HFFc6 (cell line): ENCODE measurements at places on chromosomes 7 and 10.

DNA sequence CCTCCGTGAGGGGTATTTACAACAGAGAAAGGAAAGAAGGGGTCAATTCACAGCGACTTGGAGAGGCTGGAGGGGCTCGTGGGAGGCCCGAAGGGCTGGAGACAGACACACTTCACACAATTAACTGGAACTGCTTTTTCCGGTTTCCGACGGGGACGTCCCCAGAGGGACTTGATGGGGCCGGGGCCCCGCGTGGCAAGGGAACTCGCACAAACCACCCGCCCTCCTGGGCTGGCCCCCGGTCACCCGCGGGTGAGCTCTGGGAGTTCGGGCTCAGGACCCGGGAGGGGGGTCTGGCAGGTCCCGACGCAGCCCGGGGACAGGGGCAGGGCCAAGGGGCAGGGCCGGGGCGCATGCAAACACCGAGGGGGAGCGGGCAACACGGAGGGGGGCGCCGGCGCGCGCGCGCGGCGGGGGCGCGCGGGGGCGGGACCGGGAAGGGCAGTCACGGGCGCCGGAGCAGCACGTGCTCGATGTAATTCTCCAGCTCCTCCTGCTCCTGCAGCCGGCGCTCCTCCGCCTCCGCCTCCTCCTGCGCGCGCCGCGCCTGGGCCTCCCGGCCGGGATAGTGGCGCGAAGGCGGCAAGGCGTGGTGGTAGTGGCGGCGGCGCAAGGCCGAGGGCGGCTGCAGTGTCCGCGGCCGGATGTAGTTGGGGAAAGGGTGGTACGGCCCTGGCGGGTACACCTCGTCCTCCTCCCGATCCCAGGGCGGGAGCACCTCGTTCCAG lies 2.7 kb downstream of the VGF start:
- peak; percentile 36 for DNase-seq

DNA sequence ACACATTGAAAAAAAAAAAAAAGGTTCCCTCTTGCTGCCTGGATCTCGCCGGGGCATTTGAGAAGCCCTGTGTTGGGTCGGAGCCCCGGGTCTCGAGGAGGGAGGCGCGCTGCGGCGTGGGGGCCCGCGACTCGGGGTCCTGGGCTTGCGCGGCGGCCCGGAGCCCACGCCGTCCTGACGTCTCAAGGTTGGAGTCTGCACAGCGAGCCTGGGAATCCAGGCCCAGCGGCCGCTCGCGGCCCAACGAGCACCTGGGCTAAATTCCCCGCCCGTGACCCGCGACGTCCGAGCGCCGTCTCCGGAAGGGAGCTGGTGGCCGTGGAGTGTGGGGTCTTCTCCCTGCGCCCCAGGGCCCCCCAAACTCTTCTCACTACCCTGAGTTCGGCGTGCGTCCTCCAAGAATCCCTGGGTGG lies 1.4 kb upstream of the CTBP2 start:
- DNase-seq: no peak

GRCh38 chr10:101089520-101090299 lies 27.9 kb downstream of the KAZALD1 start:
- DNase-seq: no peak

DNA sequence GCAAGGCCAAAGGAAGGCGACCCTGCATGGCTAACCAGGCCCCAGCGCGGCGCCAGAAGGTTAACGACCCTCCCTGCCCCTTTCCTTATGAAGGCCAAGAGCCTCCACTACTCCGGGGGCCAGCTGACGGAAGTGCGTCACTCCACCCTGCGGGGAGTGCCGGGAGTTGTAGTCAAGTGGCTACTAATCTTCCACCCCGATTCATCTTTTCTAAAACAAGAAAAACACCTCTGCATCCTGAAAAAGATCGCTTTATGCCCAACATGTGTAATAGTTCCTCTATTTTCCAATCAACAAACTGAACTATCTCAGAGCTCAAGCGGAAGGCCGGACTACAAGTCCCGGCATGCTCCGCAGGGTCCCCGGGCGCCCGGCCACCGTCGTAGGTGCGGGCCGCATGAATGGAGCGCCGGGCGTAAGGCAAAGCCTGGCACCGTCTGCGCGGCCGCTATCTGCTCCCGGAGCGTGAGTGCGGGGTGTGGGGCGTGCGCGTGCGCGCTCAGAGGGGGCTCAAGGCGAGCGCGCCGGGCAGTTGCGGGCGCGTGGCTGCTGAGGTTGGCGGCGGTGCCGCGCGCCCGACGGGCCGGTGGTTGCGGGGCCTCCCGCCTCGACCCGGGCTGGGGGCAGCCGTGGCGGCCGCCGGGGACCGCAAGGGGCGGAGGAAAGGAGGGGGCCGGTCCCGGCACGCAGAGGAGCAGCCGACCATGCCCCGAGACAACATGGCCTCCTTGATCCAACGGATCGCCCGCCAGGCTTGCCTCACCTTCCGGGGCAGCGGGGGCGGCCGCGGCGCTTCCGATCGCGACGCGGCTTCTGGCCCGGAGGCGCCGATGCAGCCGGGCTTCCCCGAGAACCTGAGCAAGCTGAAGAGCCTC lies at the start of gene ADO:
Gene ADO (plus strand): TSS at position 365 of the 875 bp plus-strand sequence. CDS start 340 bp downstream, at position 705.
- peak; percentile 61 for DNase-seq

- DNase-seq: peak; percentile 74
Observed at GRCh38 chr10:62027841-62028501, 126.5 kb downstream of the ARID5B start.

- DNase-seq: no peak
Observed at GRCh38 chr7:102320601-102321350, 34.1 kb downstream of the SH2B2 start.

GRCh38 chr10:36236931-36237330 lies 594.8 kb upstream of the FZD8 start:
- no peak for DNase-seq

GRCh38 chr7:2192831-2193534 lies 39.8 kb downstream of the MAD1L1 start:
- no peak for DNase-seq

- peak; percentile 33 for DNase-seq
Observed at GRCh38 chr10:69567920-69568319, 5.3 kb downstream of the NEUROG3 start.

DNA sequence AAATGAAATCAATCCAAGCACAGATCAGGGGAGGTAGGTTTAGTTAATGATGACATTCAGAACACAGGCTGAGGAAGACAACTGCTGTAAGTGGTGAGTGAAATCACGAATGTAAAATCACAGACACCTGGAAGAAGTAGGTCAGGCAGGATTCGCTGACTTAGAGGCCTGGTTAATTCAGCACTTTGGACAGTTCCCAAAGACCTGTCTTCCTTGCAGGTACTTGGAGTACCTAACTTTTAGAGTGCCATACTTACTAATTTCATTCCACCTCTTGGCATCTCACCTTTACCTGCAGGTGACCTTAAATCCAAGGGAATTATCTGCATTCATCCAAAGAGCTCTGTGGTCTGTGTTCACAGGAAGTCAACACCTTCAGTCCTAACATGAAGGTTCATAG lies 822.3 kb downstream of the PHTF2 start:
- DNase-seq: no peak

GRCh38 chr7:144908943-144909556 lies 73.2 kb upstream of the TPK1 start:
- DNase-seq: no peak

DNA sequence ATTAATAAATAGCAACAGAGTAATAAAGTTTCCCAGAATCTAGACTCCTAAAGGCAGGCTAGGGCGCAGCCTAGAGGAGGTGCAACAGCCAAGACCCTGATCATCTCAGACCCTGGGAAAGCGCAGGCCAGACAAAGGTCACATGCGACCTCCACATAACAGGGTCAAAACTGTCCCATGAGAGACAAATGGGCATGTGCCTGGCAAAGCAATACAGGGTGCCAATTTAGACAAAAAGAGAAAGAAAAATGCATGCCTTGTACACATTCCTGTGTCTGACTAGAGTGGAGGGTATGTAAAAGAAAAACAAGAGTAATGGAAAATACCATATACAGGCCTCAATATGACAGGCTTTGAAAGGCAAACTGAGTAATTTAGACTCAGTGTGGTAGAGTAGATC lies 22.2 kb downstream of the MPP7 start:
- DNase-seq: peak; percentile 39

GRCh38 chr10:34985146-34985545 lies 105.0 kb downstream of the CUL2 start:
- DNase-seq: no peak

DNA sequence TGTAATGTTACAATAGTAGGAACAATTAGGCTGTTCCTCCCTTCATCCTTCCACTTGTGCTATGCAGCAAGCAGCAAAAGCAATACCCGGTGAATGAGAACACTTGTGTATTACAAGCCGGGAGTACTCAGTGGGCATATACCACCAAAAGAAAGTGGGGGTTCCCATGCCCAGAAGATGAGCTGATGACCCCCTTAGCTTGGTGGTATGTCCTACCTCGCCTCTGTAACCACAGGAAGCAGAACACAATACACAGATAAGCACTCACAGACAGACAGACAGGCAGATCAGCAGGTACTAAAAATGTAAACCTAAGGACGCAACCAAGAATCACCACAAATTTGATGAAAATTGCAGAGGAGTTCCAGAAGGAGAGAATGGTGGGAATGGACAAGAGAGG lies 15.5 kb upstream of the KIF20B start:
- no peak for DNase-seq

DNA sequence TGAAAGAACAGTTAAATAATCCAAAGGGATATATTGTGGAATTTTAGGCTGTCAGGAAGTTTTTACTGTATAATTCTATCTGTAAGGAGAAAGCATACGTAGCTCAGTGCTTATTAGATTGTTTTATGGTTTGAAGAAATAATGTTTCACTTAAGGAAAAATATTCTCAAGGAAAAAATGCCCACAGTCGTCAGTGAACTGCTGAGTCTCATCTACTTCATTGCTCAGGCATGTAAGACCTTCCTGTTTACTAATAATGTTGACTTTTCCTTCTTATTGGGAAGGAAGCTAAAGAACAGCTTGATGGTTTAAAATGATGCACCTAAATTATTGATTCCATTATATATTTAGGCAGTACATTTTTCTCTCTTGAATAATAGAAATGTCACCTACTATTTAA lies 304.2 kb downstream of the SDK1 start:
- no peak for DNase-seq

DNA sequence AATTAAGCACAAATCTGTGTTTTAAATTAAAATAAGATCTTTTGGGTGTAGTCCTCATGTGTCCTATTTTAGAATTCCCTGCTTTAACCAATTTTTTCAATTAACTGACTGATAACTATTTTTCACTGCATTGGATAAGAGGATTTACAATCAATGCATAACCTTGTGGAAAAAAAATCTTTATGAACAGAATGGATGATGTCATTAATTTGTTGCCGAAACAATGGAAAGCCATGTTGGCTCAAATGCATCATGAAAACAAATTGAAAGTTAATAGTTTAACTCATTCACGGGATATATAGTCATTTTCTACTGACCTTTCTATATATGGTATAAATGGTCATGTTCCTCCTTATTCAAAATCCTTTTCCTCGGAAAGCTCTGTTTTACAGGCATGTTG lies 82.3 kb downstream of the PRLHR start:
- DNase-seq: no peak

GRCh38 chr10:62430881-62431280 lies 56.7 kb downstream of the ZNF365 start:
- no peak for DNase-seq

DNA sequence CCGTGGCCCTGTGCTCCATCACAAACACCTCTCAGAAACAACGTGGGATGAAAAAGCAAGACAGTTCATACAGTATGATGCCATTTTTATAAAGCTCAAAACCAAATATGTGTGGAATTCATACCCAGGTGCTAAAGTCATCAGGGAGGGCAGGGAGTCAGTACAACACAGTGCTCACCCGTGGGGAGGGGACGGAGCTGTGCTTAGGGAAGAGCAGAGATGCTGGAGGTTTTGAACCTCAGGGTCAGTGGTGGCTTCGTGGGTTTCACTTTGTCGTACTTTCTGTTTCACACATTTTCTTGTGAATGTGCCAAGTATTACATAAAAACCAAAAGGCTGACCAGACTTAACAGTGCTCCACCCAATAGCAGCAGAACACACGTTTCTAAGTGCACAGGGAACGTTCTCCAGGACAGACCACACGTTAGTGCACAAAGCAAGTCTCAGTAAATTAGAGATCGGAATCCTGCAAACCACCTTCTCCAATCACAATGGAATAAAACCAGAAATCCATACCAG lies 21.2 kb downstream of the ZMIZ2 start:
- peak; percentile 30 for DNase-seq

DNA sequence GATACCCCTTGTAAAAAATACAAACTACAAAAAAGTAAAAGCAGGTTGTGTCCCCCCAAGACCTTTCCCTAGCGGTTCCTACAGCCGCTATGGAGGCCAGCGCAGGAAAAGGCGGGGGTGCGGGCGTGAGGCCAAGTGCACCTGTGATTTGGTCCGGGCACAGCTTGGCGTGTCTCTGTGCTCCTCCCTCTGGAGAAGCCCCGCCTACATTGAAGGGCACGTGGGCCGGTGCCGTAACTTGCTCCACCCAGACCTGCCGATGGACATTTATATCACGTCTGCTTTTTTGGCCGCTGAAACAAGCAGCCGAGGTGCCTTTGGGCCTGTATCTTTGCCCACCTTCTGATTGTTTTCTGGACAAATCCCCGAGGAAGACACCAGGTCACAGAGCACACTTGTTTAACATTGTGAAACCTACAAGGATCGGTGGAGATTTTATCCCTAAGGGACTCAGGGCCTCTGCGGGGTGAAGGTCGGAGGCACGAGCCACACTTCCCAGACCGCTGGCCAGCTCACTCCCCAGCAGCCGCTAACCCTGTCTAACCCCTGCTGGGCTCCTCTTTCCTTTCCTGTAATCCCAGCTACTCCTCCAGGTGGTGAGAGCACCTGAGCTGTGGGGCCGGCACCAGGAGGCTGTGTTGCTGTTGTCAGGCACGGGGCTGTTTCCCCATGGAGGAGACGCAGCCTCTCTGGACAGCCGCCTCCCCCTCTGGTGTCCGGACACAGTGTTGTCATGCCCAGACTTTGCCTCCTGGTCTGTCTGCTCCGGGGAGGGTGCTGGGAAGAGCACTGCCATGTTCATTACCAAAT lies 18.8 kb upstream of the INPP5A start:
- no peak for DNase-seq

DNA sequence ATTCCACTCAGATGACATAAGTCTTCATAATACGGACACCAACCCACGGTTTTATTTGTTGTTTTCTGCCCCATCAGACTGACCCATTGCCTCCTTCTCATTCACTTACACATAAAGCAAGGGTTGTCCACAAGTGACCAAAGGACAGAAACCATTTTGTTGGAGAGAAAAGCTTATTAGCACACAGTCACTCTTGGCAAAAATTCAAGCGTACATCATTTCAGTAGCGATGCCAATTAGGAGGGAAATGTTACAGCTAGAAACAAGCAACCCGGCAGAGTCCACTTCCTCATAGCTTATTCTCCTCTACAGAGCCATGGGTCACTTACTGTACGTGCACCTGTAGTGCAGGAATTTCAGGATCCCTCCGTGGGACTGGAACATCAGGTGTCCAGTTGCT lies 23.0 kb downstream of the ABLIM1 start:
- no peak for DNase-seq

DNA sequence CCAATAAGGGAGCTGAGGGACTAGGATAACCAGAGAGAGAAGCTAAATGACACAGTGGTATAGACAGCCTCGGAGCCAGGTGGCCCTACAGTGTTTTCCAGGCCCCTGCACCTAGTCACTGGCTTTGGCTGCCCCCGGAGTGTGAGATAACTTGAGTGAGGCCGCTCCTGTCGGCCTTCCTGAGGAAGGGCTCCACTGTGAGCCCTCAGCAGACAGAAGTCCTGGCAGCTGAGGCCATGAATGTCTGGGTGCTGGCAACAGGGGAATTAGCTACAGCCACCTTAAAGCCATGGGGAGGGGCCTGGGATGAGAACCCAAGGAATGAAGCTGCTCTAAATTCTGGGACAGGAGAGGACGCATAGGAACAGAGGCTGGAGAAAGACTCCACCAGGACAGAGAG lies 4.6 kb upstream of the GDF10 start:
- DNase-seq: no peak
